ENCODE measurements at places on chromosomes 12 and 14.
A peak's percentile ranks its signal among the peaks of the same experiment; 100 is the strongest.

- DNase-seq, result no peak
Measured at GRCh38 chr14:104593710-104594136, 10.8 kb downstream of the TMEM179 start.

DNA sequence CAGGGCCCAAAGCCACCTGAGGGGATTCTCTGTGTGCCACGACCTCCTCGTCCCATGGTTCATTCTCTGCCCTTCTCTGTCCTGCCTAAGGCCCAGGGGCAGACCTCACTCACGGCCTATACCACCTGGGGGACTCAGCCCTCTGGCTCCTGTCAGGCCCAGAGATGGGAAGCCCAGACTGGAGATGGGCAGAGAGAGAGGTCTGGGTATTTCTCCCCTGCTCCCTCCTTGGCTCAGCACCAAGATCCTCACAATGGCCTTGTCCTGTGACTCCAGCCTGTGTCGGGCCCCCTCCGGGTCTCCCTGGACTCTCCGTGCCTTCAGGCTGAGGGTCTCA lies 46.9 kb upstream of the BCL11B start:
- DNase-seq, result no peak

- no peak for DNase-seq
Measured at GRCh38 chr14:34104489-34105397, 153.9 kb upstream of the EGLN3 start.

DNA sequence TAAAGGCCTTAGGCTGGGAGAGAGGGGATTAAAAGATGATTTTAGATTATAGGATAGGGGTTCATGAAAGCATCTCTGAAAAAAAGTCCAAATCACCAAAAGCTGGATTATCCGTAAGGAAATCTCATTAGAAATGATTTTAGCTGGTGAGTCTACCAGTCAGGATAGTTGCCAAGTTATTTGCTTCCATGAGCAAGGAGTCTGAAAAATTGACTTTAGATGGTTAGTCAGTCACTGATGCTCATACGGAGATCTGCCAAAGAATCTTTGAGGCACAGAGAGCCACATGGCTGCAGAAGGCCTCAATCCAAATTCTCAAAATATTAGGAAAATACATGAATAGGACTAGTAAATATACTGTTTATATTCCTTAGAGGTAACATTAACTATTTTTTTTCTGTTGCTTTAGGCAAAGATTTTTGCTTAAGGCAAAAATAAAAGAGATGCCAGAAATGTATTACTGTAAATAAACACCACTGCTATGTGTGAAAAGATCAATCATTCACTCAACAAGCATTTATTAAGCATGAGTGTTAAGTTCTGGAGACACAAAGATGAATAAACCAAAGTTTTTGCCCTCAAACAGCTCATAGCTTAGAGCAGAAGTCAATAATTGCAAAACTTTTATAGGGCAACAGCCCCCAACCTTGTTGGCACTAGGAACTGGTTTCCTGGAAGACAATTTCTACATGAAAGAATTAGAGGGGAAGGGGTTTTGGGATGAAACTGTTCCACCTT lies 105.2 kb downstream of the BBS10 start:
- DNase-seq, result no peak

GRCh38 chr12:32902287-32902997 lies 5.9 kb upstream of the PKP2 start:
- DNase-seq, result no peak

- DNase-seq, result peak; percentile 31
Measured at GRCh38 chr12:6635375-6635855, 344 bp downstream of the LPAR5 start.

DNA sequence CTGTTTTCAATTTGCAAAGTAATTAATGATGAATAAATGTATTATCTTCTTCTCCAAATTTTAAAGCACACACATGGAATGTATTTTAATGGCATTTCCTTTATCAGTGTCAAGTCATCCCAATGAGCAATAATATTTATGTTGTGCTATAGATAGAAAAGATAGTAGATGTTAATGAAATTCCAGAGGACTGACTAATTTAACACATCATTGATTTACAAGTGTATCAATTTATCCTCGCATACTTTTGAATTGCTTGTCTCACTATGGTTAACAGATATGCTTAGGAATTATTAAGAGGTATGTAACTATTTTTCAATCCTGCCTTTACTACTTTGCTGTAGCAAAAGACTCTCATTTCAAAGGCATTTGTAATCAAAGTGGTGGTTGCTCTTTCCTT lies 842.9 kb downstream of the SLC6A15 start:
- DNase-seq, result no peak

- DNase-seq, result no peak
Measured at GRCh38 chr12:20458011-20458410, 89.7 kb downstream of the PDE3A start.

- no peak for DNase-seq
Measured at GRCh38 chr12:50753232-50753769, 10.6 kb upstream of the ATF1 start.

DNA sequence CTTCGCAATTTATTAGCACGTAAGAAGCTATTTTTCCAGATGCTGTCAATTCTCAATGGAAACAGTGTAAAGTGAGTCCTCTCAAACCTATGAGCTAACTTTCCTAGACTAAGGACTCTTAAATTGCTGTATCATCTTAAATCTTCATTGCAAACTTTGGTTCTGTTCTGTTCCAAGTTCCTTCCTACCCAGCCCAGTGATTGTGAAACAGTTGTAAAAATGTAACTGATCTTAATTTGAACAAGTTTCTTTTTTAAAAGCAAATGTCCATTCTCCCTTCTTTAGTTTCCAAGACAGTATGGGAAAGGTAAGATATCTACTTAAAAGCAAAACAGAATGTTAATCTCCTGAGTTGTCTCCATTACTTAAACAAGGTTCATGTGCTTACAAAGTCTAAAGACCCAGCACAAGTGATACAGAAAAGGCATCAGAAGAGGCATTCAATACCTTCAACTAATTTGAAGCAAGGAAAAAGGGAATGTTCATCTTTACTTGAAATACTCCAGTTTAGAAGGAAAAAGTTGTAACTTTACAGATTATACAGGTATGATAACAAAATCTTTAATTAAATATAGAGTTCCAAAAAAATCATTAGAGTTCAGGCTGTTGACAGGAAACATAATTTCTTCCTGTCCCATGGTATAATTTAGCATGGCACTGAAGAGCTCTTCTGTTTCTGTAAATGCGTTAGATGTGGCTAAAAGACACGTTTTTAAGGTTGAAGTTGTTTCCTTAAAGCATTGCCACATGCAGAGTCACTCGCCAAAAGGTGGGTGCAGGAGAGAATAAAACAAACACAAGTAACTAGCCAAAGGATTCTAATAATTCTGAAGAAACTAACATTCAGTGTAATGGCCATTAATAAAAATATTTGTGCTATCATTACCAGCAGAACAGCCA lies 101.5 kb upstream of the USP15 start:
- no peak for DNase-seq

DNA sequence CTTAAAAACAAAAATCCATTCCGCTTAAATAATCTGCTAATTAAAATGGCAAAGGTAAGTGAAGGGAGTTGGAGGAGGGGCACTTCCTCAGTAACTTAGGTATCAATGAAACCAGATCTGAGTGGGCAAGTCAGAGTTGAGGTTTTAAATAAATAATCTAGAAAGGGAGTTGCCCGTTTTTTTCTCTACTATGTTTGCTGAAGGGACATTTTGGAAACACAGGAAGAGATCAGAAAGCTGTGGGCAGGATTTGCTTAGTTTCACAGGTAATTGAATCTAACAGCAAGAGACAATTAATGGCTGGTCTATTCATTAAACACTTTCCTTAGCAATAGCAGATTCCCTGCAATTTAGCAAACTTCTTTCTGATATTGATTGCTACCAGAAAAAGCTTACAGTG lies 186.0 kb upstream of the ABCD2 start:
- no peak for DNase-seq

GRCh38 chr12:52070185-52070925 lies 577 bp downstream of the ATG101 start:
- no peak for DNase-seq

GRCh38 chr12:57166971-57167371 lies 19.6 kb upstream of the LRP1-AS start:
- no peak for DNase-seq

GRCh38 chr12:121279507-121279915 lies 17.0 kb downstream of the CAMKK2 start:
- DNase-seq, result no peak

DNA sequence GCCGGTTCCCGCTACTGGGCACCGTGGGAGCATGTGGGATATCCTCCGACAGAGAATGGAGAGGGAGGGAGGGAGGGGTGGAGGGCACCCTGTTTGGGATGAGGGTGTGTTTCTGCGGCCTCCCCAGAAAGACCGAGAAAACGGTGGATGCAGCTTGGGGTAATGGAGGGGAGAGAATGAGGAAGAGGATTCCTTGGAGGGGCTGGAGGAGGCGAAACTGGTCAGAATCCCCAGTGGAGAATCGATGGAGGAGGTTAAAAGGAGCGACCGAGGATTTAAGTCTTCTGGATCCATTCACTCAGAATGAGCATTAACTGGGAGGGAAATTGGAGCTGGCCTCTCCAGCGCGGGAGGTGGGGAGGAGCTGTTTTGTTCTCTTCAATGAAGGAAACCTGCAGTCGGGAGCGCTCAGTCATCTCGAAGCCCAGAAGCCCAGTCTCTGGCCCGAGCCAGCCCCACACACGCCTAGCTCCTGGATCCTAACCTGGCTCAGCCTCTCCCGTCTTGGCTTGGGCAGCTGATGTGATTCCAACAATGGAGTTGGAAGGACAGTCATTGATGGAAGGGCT lies 581 bp downstream of the ARG2 start:
- no peak for DNase-seq

- DNase-seq, result no peak
Measured at GRCh38 chr12:88519802-88520435, 60.4 kb downstream of the KITLG start.

- DNase-seq, result no peak
Measured at GRCh38 chr12:74317078-74317601, 220.5 kb upstream of the ATXN7L3B start.

GRCh38 chr14:102019006-102019540 lies 54.7 kb downstream of the DYNC1H1 start:
- no peak for DNase-seq

- no peak for DNase-seq
Measured at GRCh38 chr12:12108441-12109058, 37.8 kb downstream of the BCL2L14 start.

GRCh38 chr12:109273354-109273753 lies 35.7 kb downstream of the FOXN4 start:
- no peak for DNase-seq

DNA sequence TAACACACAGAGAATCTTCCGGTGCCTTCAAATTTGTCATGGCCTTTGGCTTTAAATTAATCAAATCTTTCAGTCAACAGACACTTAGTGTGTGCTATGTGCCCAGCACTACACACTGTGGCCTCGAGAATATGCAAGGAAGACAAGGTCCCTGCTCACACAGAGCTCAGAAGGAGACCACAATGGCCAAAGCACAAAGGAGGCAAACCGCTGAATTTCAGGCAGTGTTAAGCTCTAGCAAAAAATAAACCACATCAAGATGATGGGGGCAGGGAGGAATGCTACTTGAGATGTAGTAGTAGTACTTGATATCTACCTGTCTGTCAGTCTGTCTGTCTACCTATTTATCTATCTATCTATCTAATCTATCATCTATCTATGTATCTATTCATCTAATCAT lies 227.9 kb downstream of the TMEM132D start:
- DNase-seq, result no peak

- DNase-seq, result no peak
Measured at GRCh38 chr12:59040043-59040442, 119.7 kb upstream of the LRIG3 start.

DNA sequence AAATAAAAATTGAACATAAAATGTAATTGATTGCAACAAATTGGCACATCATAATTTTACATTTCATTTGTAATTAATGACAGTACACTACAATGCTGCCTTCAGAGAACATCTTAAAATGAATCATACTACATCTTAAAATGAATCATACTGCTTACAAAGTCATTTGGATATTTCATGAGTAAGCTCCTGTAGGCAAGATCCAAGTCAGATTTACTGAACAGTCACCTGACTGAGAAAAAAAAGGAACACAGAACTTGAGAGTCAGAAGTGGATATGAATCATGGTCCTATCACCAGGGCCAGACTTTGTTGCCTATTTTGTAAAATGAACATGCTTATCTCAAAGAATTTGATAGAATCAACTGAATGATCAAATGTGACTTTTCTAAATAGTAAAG lies 32.7 kb upstream of the FBLN5 start:
- DNase-seq, result no peak

GRCh38 chr14:90867501-90867900 lies 51.3 kb upstream of the TTC7B start:
- DNase-seq, result no peak

- no peak for DNase-seq
Measured at GRCh38 chr12:21583587-21583986, 21.1 kb downstream of the GYS2 start.

GRCh38 chr14:52553671-52554575 lies 1.3 kb downstream of the GPR137C start:
- peak; percentile 74 for DNase-seq

DNA sequence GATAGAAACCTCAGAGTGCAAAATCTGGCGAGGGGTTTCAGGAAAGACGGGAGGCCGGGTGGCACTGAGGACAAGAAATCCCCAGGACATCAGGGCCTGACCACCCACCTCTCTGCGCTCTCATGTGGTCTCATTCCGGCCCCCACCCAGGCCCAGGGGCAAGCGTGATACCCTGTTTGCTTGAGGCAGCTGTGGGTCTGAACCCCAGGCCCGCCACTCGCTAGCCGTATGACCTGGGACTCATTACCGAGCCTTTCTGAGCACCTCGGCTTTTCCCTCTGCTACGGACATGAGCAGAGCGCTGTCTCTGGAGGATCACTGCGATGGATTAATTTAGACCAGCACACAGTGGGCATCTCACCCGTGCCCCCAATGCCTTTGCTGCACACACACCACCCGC lies 25.5 kb upstream of the BCDIN3D start:
- no peak for DNase-seq

GRCh38 chr12:130121226-130122000 lies 40.9 kb upstream of the FZD10 start:
- no peak for DNase-seq

- no peak for DNase-seq
Measured at GRCh38 chr12:101619858-101620761, 25.3 kb downstream of the MYBPC1 start.

GRCh38 chr12:56684745-56685359 lies 3.2 kb downstream of the PTGES3 start:
- DNase-seq, result no peak

- DNase-seq, result no peak
Measured at GRCh38 chr12:101931498-101932326, 54.3 kb downstream of the DRAM1 start.

GRCh38 chr12:101455685-101456084 lies 19.5 kb upstream of the SPIC start:
- no peak for DNase-seq

GRCh38 chr12:82412246-82412645 lies 53.9 kb downstream of the METTL25 start:
- no peak for DNase-seq

DNA sequence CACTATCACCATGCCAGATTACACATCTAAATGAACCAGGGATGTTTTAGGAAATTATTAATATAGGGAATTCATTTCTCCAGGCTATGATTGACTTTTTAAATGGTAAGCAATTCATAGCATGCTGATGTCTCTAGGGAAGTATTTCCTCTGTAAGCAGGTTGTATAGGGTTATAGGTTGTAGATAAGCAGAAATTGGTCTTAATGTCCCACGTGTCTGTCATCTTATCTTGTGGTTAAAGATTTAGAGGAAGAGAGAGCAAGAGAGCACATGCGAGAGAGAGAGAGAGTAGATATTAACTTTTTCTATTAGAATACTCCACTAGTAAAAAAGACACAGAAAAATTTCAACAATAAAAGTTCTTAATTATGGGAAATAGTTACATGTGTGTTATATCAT lies 32.6 kb downstream of the TRHDE start:
- DNase-seq, result no peak

- DNase-seq, result no peak
Measured at GRCh38 chr12:89949457-89950195, 241.0 kb upstream of the ATP2B1 start.

Measured in activated CD8-positive, alpha-beta memory T cell treated with anti-CD3 and anti-CD28 coated beads for 1 hour (primary cell).